B cell (primary cell): ENCODE measurements at places on chromosomes 3 and 15.
A peak's percentile ranks its signal among the peaks of the same experiment; 100 is the strongest.

DNA sequence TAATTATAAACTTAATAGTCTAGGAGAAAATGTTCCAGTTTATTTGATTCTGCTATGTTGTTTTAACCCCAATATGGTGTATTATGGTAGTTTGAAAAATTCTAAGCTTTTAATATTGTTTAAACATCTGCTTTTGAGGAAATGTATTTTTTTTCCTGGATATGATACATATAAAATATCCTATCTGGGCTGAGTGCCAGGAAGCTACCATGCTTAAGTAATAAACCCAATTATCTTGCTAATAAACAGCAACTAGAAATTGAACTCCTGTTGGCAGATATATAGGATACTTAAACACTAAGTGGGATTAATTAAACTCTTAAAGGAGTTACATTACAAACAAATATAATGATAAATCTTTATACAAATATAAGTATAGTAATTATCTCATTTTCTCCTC is 293.7 kb upstream of the GRM7 start:
- no peak for DNase-seq

DNA sequence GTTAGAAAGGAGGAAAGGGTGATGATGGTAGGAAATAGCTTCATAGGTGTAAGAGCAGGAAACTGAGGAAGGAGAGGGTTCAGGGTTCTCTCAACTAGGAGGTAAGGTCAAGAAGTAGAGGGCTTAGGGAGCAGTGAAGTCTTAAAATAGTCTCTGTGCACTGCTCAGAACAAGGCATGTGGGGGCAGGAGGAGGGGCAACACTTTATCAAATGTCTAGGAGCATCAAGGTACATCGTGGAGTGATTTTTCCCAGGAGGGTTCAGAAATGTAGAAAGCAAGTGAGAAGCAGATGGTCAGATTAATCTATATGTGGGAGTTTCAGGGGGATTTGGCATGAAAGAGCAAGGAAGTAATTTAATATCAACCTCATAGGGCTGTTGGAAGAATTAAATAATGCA is 58.8 kb downstream of the TNIK start:
- no peak for DNase-seq

GRCh38 chr15:47796339-47796738 is 79.0 kb downstream of the SEMA6D start:
- no peak for DNase-seq

DNA sequence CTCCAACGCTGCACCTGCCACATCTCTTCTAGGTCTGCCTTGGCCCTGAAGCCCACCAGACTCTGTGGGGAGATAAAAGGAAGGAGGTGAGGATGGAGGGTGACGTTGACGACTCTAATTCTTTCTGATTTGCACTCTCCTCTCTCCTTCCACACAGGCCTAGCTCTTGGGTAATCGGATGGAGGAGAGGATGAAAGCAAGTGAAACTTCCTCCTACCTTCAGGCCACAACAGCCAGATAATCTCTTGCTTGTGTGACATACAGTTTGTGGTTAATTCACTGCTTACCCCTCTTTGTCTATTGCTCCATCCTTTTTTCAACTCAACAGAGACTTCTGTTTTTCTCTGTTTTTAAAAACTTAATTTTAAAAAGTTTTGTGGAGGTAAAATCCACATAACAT is 208.1 kb downstream of the SV2B start:
- DNase-seq, result no peak

GRCh38 chr3:195033531-195034091 is 237.3 kb downstream of the XXYLT1 start:
- DNase-seq, result no peak

- peak; percentile 59 for DNase-seq
Observed at GRCh38 chr3:129343643-129344360, 65.1 kb downstream of the HMCES start.

DNA sequence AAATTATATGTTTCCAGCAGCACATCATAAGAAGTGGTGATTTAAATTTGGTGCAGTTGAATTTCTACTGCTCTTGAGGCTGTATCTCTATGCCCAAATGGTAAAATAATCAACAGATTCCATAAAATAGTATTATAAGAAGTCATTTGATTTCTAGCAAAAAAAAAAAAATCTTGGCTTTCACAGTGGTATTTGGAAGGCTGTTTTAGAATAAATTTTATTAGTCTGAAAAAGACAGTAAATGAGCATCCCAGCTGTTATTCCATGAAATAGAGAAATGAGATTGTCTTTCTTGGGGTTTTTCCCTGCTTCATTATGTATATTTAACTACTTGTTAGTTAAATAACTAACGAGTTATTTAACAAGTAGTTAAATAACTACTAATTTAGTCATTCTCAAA is 156.0 kb upstream of the ABI3BP start:
- DNase-seq, result no peak

GRCh38 chr15:40054855-40055575 is 16.0 kb upstream of the SRP14 start:
- peak; percentile 68 for DNase-seq

GRCh38 chr15:33074942-33075341 is 119.6 kb downstream of the FMN1 start:
- no peak for DNase-seq

- DNase-seq, result no peak
Observed at GRCh38 chr15:98113327-98113726, 152.8 kb downstream of the ARRDC4 start.

GRCh38 chr3:10876661-10877060 is 60.6 kb downstream of the SLC6A11 start:
- DNase-seq, result no peak

DNA sequence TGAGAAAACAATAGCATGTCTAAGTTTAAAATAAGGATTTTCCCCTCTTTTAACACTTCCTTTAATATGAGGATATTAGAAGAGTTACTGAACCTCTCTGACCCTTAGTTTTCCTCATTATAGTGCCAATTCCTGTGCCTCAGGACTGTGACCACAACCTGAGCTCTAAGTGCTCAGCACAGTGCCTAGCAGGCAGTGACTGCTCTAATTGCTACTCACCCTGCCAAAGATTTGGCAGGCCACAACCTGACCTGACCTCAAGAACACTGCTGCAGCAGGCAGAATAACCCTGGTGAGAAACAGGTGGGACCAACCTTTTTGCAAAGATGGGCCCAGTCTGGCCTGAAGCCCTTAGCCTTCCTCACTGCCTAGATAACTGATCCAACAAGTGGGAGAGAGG is 35.7 kb downstream of the NBEAL2 start:
- no peak for DNase-seq

- no peak for DNase-seq
Observed at GRCh38 chr3:102570511-102570910, 135.7 kb downstream of the ZPLD1 start.

DNA sequence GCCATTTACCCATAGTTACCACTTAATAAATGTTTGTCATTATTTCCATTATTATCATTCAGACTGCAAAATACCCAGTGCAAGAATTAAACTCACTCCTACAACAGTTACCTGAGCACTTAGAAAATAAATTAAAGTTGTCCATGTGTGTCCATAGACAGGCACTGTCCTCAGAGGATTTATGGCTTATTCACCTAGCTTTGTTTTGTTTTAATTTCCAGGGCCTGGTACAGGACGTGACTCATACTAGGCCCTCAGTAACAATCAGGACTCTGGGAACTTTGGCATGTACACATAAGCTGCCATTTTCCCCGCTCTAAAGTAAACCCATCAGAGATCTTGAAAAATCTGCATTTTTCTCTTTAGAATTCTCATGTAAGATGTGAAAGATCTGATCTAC is 458.5 kb upstream of the ARRDC4 start:
- no peak for DNase-seq

DNA sequence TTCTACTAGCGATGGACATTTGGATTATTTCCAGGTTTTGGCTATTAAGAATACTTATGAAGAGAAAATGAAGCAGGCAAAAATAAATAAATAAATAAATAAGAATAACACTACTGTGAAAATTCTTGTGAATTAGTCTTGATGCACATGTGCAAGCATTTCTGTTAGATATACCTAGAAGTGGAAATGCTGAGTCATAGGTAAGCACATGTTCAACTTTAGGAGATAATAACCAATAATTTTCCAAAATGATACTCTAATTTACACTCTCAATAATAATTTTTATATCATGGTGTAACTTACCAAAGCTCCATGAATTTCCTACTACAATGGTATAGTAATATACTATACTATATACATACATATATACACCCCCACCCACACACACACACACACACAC is 23.4 kb downstream of the EMC4 start:
- no peak for DNase-seq

DNA sequence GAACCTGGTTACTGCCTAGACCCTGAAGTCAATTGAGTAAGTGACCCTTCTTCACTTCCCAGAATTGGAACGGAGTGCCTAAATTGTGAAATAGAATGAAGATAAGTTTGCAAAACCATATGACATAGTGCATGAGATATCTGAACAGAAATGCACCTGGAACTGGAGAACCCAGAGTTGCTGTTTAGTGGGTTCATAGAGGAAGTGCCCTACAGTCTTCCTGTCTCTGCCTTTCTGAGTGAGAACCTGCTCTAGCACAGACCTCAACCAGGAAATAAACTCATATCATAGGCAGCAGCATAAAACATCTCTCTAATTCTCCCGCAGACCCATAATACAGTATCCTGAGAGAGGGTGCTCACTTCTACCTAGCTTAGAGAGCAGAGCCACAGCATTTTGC is 82.9 kb downstream of the EOMES start:
- DNase-seq, result peak; percentile 34

DNA sequence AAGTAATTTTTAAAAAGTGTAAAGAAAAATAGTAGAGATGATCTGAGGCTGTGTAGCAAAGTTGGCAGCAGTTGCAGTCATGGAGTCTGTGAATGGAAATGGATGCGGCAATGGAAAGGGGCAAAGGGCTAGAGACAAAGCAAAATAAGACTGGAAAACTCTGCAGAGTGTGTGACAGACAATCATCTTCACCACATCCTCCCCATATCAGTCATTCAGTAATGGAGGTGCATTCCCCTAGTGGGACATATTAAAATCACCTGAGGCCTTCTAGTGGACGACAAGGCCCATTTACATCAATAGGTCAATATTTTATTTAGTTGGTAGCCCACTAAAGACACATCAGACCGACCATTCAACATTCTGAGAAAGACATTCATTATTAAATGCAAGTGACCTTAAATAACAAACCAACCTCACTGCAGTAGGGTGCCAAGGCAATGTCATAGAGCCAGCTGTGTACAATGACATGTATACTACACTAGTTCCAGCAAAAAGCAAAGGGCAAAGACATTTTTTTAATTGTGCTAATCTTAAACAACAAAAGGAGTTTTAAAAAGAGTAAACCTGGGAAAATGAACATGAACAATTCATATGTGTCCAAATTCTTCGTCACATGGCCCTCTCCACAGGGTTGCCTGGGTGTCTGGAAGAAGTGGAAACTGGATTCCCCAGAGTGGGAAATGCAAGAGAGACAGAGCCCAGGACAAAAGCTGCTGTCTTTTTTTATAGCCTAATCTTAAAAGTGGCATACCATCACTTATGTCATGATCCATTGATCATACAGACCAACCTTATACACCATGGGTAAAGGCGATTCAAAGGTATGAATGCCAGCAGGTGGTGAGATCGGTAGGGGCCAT is 15.6 kb upstream of the RAP2B start:
- DNase-seq, result no peak

DNA sequence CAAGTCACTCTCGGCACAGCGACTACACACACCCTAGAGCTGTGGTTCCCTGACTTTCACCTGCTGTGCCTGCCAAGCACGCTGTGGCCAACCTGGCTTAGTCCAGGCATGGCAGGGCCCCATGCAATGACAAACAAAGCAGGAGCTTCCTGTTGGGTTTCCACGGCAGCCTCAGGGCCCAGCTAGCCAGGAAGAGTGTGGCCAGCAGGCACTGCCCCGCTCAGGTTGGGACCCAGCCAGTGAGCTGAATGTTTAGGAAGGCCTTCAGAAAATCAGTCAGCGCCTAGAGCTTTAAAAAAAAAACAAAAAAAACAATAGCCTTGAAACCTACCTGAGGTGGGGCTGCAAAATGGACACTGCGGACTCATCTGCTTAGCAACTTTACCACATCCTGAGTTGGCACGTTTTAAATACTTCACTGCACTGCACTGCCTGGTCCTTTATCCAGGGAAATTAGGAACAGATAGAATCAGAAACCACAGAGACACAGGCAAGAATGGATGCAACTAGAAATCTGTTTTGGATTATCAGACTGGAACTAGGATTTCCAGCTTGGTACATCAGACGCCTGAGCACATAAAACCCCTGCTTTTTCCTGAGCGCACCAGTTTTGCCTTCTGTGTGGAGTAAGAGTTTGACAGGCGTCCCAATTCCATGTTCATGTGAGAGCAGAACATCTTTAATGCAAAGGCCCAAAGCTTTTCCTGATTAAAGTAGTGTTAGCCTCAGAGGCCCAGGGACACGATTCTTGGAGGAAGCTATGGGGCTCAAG is 36.2 kb upstream of the LDHAL6B start:
- DNase-seq, result no peak

DNA sequence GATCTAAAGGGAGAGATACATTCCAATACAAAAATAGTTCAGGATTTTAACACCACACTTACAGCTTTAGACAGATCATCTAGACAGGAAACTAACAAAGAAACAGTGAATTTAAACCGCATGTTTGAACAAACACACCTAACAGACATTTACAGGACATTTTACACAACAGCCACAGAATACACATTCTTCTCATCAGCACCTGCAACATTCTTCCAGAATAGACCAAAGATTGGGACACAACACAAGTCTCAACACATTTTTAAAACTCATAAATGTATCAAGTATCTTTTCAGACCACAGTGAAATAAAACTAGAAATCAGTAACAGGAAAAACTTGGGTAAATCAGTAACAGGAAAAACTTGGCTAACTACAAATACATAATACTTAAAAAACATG is 256.3 kb downstream of the MCTP2 start:
- no peak for DNase-seq

- DNase-seq, result peak; percentile 48
Observed at GRCh38 chr15:67025719-67026609, 39.4 kb upstream of the SMAD3 start.

DNA sequence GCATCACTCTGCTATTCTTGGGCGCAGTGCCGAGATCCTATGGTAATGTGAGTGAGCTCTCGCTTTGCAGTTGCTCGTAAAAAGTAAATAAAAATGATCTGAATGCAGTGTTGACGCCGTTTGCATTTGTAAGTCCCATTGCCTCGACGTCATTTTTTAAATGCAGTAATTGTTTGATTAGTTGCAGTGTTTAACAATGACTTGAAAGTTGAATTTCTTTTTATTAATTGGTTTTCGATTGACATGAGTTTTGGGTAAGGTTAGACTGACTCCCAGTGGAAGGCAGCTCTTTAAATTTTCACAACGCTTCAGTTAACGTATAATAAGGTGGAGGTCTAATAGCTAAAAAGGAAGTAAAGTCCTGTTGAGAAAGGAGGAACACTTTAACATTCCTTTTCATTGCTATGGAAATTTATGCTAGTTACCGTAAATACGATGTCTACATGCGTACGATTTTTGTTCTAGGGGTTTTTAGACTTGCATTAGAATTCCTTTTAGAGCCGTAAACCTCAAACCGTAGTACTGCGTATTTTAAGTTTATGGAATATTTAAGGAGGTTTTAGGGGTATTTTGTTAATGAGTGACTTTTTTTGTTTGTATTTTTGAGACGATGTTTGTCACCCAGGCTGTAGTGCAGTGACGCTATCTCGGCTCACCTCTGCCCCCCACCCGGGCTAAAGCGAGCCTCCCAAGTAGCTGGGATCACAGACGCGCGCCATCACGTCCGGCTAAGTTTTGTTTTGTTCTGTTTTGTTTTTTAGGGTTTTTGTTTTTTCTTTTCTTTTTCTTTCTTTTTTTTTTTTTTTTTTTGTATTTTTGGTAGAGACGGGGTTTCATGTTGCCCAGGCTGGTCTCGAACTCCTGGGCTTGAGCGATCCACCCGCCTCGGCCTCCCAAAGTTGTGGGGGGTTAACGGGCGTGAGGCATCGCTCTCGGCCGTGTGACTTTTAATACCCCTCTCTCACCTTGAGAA is 1.4 kb downstream of the MORF4L1 start:
- peak; percentile 32 for DNase-seq

GRCh38 chr3:153768561-153769469 is 352.4 kb upstream of the ARHGEF26 start:
- DNase-seq, result peak; percentile 61
